Mucosa of gallbladder (tissue), 1 donor: ENCODE measurements at places on chromosomes 5 and 9. TPM values are rescaled to one million over a fixed set of nuclear protein-coding genes. Genes with fewer than 3 reads are reported as not detected.

Gene GKAP1
- total RNA-seq, result 14.0 TPM

GRCh38 chr9:135443797-135444425 is 35.7 kb upstream of the PPP1R26 start:
- no peak for DNase-seq

DNA sequence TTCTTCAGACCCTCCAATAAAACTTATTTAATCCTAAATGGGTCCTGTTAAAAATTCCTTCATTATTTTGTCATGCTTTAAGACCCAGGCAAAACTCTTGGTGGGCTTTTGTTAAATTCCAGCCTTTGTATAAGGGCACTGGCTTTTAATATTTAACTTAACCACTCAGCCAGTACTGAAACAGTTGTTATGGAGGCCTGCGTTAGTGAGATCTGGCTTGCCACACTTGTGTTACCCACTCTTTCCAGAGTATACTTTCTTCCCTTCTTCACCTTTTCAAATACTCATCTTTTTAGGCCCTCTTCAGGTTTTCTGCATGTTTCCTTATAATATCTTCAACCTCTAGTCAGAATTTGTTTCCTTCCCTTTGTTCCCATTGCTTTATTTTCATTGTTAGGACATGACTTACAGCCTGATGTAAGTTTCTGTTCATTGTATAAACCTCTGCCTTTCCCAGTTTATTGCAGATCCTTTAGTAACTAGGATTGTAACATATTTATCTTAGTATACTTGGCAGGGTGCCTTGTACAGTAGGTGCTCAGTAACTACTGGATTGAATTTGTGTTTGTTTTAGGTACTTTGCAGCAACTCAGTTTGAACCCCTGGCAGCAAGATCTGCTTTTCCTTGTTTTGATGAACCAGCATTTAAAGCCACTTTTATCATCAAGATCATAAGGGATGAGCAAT is 48.8 kb downstream of the LNPEP start:
- DNase-seq, result no peak

Gene DAPK1
- total RNA-seq, result 179 TPM

Gene PCDHGC3
- total RNA-seq, result 82.4 TPM

Gene PHF24
- total RNA-seq, result 0.29 TPM
